ENCODE measurements at places on chromosomes 16 and 17.

- DNase-seq = no peak
Observed at GRCh38 chr16:18945233-18945632, 19.0 kb upstream of the SMG1 start.

- DNase-seq = no peak
Observed at GRCh38 chr16:53859995-53860540, 156.1 kb downstream of the FTO start.

GRCh38 chr17:48636177-48637018 is 10.2 kb upstream of the HOXB9 start:
- DNase-seq = no peak

GRCh38 chr17:4789701-4789950 is 862 bp downstream of the GLTPD2 start:
- DNase-seq = peak; percentile 83

DNA sequence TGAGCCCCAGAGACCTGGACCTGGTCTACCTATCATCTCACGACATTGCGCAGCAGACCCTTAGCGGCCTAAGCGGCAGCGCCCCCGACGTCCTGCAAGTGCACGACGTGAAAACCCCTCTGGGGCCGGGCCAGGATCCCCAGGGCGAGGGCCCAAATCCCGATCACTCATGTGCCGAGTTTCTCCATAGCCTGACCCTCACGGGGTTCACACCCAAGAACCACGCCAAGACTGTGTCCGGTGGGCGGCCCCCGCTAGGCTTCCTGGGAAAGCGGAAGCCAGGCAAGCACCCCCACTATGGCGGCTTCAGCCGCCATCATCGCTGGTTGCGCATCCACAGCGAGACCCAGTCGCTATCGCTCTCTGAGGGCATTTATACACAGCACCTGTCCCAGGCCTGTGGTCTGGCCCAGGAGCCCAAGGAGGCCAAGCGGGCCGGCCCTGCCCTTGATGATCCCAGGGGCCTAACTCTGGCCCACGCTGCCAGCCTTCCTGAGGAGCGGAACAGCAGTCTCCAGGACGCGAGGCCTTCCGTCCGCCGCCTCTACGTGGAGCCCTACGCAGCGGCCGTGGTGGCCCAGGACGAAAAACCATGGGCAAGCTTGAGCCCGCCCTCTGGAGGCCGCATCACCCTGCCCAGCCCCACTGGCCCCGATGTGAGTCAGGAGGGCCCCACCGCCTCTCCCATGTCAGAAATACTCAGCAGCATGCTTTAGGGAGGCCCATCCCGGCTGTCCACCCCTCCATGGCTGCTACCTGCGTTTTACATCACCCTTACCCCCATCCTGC is 82.8 kb upstream of the NOG start:
- no peak for DNase-seq

GRCh38 chr17:83155128-83156121 is 76.0 kb downstream of the METRNL start:
- DNase-seq = no peak

GRCh38 chr16:86834451-86835035 is 256.2 kb downstream of the FOXL1 start:
- DNase-seq = peak; percentile 48

- DNase-seq = no peak
Observed at GRCh38 chr17:78322327-78322857, 37.5 kb downstream of the SOCS3 start.

GRCh38 chr16:10086620-10087019 is 95.6 kb downstream of the GRIN2A start:
- no peak for DNase-seq

DNA sequence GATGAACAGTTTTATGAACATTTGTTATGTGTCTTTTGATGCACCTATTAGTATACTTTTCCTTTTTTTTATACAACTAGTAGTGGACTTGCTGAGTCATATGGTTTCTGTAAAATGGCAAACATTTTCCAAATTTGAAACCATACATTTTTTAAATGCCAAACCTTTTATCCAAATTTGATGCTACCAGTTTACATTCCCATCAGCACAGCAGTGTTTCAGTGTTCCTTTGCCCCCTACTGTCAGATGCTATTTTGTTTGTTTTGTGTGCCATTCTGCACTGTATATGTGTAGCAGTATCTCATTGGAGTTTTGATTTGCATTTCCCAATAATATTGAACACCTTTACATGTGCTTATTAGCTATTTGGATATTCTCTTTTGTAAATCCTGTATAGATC is 219.4 kb downstream of the TANC2 start:
- DNase-seq = no peak

GRCh38 chr16:3076577-3076976 is 11.1 kb downstream of the IL32 start:
- DNase-seq = no peak

- no peak for DNase-seq
Observed at GRCh38 chr16:82470016-82470415, 156.8 kb upstream of the CDH13 start.

DNA sequence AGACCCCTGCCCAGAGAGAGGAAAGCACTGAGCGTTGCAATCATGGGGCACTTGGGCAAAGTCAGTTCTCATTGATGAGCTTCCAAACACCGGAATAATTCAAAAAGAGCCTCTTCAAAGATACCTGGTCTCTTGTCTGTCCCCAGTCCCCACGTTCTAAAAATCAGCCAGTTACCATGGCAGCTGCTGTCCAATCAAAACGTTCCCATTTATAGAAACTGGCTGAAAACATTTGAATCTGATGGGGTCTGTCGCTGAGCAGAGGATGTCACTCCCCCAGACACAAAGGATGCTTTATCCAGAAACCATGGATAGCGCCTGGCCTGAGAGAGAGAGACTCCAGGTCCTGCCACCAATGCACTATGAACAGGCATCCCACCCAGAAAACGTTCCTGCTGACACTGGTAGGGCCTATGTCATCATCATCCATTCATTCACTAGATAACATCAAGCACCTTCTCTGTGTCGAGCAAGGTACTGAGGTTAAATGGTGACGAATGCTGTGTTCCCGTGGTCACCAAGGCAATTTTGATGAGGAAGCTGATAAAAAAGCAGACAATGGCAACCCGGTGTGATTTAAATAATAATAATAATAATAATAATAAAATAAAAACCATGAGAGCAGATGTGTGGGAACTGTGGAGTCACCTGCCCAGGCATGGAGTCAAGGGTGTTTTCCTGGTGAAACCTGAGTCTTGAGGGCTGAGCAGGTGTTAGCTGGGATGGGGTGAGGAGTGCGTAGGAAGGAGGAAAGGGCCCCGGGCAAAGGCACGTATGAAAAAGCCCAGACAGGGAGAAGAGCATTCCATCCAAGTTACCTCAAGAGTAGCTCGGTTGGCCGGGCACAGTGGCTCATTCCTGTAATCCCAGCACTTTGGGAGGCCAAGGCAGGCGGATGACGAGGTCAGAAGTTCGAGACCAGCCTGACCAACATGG is 19.0 kb upstream of the CALB2 start:
- DNase-seq = no peak
